ENCODE measurements at places on chromosomes 3 and 15.

DNA sequence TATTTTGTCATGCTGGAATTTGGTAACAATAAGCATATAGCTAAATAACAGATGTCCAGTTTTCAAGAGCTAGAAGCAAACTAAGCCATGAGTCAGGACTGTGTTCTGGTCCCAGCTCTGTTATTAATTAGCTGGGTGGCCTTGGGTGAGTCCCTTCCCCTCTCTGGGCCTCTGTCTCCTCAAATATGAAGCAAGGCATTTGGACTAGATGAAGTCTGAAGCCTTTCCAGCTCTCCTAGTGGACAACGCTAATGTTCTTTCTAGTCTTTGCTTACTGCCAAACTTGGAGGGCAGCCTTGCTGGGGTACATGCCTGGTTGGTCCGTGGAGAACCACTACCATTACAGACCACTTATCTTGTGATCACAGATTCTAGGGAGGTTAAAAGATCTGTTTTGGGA, 127.6 kb downstream of the DUT start:
- DNase-seq = no peak

GRCh38 chr3:20022954-20023622, 11.0 kb upstream of the PP2D1 start:
- DNase-seq = no peak

DNA sequence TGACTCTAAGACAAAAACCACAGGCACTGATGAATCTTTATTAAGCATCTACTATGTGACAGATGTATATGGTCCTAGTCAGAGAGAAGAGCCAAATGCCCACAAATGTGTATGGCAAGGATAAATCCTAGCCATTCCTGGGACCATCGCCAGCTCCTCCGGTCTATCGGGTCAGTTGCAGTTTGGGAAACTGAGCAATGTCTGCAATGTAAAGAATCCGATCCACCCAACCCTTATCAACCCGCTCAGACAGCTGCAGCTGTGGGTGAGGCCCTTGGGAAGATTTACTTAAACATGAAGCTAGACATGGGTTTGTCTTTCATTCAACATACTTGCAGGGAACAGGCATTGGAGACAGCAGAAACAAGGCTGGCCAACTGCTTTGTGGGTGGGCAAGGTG, 40.5 kb upstream of the CDV3 start:
- DNase-seq = peak; percentile 24

DNA sequence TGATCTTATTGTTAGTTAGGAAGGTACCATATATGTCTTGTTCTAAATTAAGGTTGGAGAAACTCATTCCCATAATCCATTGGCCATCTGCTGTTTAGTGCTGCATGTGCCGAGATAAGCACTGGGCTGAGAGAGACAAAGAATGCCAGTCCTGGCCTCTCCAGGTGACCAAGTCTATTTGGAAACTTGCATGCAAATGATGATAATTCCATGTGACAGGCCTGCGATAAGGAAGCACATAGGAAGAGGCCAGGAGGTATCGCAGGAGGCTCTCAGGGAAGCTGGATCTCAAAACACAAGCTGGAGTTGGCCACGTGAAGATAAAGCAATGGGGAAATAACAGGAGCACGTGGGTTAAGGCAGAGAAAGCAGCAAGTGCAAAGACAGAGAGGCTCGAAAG, 39.7 kb downstream of the MYO5C start:
- DNase-seq = no peak

- no peak for DNase-seq
Observed at GRCh38 chr3:37465174-37465573, 290.8 kb upstream of the LRRFIP2 start.

- no peak for DNase-seq
Observed at GRCh38 chr3:174858353-174858752, 781 bp upstream of the NAALADL2 start.

GRCh38 chr15:62561059-62561519, 396.0 kb upstream of the C2CD4B start:
- no peak for DNase-seq

DNA sequence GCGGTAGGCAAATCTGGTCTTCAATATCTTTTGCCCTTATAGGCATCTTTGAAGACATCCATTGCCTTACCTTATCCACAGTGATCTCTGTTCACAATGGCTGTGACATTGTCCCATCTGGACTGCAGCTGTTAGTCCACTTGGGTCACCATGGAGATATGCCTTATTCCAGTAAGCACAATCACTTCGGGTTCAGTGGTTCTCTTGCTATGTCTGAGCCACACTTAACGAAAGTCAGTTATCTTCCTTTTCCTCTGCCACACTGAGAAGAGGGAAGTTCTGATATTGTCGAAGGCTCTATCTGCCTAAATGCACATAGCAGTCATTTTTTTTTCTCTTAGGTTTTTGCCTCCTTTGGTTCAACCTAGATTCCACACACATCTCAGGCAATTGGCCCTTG, 119.0 kb upstream of the SATB1 start:
- no peak for DNase-seq

DNA sequence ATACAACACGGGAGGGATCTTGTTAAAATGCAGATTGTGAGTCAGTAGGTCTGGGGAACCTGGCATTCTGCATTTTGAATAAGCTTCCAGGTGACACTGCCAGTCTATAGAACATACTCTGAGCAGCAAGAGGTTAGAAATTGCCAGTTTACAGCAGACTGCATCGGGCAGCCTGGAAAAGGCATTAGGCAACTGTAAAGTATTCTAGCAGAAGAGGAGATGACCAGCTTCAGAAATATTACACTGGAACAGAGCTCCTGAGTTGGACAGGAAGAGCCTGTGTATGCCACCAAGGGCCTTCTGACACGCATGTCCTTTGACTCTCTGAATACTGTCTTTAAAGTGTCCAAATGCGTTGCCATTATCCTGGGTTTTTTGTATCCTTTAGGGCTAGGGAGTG, 2.5 kb upstream of the ACAN start:
- no peak for DNase-seq

- peak; percentile 84 for DNase-seq
Observed at GRCh38 chr15:75712668-75713337, at the start of gene CSPG4. Gene CSPG4 (minus strand): TSS chr15:75712848. CDS start chr15:75712755, 93 bp downstream.

- DNase-seq = no peak
Observed at GRCh38 chr3:127825756-127826155, 3.4 kb upstream of the MGLL start.

DNA sequence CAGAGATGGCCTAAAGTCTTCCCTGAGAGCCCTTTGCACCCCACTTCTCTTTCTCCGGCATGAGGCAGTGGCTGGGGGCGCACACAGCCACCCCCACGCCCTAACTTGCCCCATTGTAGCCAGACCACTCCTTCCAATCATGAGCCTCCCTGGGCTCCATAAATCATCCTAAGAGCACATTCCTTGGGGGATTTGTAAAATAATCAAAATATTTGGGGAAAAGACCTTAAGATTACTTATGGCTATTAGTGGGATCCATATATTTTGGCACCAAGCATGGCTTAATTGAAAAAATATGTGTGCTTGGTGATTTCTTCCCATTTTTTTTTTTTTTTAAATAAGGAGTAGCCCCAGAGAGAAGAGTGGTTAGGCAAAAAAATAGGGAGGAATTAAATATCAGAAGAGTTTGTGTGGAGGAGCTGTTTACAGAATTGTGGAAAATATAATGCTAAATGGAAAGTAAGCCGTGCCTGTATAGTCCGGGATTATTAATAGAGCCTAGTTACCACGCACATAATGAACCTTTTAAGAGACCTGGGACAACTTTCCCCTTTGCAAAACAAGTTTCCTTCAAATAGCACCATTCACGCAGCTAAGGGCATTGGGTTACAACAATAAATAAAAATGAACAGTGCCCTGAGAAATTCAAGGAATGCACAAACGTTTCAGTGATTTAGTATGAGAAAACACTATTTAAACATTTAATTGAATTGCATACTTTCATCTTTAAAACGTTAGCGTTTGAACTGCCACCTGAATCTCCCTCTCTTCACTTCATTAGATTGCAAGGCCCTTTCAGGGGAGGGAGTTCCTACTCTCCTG, 46.1 kb downstream of the SMAD6 start:
- DNase-seq = peak; percentile 78

GRCh38 chr3:120659285-120659684, 22.8 kb downstream of the HGD start:
- no peak for DNase-seq

GRCh38 chr3:8500319-8500988, 1.2 kb upstream of the LMCD1 start:
- DNase-seq = peak; percentile 62

DNA sequence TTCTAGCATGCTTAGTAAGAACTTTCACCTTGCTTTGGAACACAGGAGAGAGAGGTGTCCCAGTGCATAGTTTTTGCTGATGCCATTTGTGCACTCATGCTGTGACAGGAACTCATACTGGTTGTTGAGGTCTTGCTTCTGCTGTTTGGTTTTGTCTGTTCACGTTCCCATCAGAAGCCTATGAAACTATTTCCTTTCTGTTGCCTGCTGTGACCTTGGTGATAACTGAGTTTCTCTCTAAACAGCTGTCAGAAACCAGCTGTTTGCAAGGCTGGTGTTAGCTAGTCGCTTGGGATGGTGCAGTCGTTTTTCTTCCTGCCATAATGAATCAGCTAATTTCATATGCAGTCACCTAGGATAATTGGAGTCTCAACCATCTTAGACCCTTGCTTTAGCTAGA, 724.1 kb downstream of the GRM7 start:
- no peak for DNase-seq

DNA sequence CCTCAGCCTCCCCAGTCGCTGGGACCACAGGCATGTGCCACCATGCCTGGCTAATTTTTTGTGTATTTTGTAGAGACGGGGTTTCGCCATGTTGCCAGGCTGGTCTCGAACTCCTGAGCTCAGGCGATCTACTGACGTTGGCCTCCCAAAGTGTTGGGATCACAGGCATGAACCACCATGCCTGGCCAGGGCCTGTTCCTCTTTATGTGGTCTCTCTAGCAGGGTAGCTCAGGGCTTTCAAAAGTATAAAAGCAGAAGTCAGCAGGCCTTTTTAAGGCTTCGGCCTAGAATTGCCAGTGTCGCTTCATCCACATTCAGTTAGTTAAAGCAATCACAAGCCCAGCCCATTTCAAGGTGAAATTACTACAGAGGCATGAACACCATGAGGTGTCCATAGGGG, 7.6 kb downstream of the VHL start:
- no peak for DNase-seq

DNA sequence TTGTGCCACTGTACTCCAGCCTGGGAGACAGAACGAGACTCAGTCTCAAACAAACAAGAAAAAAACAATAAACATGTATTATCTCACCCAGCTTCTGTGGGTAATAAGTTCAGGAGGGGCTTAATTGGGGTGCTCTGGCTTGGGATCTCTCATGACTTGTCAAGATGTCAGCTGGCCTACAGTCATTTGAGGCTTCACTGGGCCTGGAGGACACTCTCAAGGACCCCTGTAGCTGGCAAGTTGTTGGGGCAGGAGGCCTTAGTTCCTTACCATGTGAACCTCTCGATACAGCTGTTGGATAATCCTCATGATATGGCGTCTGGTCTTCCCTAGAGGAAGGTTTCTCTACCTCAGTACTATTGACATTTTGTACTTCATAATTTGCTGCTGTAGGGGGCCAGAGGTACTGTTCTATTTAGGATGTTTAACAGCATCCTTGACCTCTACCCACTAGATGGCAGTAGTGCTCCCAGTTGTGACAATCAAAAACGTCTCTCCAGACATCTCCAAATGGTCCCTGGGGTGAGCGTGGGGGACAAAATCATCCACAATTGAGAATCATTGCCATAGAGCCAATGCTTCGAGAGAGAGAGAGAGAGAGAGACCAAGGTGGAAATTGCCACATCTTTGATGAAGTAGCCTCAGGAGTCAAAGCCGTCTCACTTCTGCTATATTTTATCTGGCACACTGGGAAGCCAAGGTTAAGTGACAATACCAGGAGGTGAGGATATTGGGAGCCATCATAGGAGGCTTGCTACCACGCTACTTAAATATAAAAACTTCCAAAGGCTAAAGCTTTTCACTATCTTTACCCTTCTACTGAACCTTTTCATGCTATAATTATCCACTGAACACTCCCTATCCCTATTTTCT, 23.9 kb upstream of the SLTM start:
- DNase-seq = peak; percentile 52

DNA sequence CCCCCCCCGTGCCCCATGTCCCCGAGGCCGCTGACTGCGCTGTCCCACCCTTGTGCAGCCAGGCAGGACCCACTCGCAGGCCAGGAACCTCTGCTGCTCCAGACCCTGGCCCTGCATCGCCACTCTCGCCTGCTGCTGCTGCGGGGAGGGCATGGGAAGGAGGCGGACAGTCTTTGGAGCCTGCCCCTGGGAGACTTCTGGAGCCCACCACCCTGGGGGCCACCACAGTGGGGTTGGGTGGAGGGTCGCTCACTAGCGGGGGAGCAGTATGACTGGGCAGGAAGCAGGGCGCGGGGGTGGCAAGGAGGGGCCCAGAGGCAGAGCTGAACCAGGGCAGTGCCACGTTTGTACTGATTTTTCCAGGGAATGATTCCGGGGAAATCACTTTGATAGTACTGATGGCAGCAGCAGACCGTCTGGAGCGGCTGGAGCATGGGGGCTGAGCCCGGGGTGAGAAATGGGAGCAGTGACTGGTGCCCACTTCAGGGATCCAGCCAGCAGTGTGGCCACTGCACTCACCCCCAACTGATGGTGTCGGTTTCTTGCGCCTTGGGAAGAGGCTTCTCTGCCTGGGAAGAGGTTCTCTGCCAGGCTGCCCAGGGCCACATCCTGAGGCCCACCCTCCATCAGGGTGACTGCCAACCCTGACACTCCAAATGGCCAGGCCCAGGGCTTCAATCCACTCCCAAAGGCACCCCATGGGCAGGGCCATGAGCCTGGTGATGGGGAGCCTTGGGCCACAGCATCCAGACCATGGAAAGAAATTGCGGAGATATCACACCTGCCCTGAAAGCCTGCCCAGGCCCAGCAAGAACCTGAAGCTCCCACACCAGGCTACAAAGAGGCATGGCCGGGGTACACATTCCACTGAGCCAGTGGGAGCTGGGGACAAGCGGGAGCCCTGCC, 53.7 kb downstream of the LSAMP start:
- DNase-seq = no peak

- DNase-seq = no peak
Observed at GRCh38 chr3:52527732-52528585, 5.7 kb downstream of the NT5DC2 start.

DNA sequence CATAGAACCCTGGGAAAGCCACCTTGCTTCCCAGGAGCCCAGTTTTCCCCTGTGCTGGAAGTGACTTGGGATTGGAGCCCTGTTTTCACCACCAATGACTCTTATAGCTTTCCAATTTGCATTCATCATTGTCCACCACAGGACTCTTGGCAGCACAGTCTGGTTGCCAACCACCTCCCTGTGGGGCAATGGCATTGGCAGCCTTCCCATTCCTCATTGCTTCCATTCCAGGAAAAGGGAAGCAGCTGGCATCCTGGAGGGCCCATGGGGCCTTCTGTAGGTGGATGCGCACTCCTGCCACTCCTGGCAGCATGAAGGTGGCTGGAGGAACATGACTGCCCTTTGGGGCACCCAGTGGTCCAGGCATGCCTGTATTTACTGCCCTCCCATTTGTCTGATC, 57.7 kb downstream of the FEM1B start:
- DNase-seq = no peak

- DNase-seq = no peak
Observed at GRCh38 chr3:194573680-194574437, 59.4 kb downstream of the TMEM44 start.

- peak; percentile 36 for DNase-seq
Observed at GRCh38 chr3:152225201-152225600, 43.5 kb upstream of the MBNL1 start.

- no peak for DNase-seq
Observed at GRCh38 chr3:31530039-31530959, 2.4 kb upstream of the STT3B start.

GRCh38 chr15:76979996-76980520, 14.9 kb upstream of the PSTPIP1 start:
- DNase-seq = no peak
